ENCODE measurements at places on chromosomes 3 and 15. TPM values are rescaled to one million over a fixed set of nuclear protein-coding genes. Genes with fewer than 3 reads are reported as not detected.

The IGDCC3 gene
- polyA plus RNA-seq = 16.4 TPM

The COL8A1 gene
- polyA plus RNA-seq = 0.24 TPM

The SLC12A1 gene
- 0.57 TPM for polyA plus RNA-seq

The UNC13C gene
- 0.16 TPM for polyA plus RNA-seq

The FGF7 gene
- not detected for polyA plus RNA-seq

The ADGRG7 gene
- polyA plus RNA-seq = not detected

The ZNF80 gene
- not detected for polyA plus RNA-seq

The FOXB1 gene
- polyA plus RNA-seq = 5.4 TPM

The PIERCE2 gene
- polyA plus RNA-seq = 2.6 TPM

The BTLA gene
- polyA plus RNA-seq = not detected

The TUSC7 gene
- polyA plus RNA-seq = not detected

The LOXL1 gene
- polyA plus RNA-seq = 10.3 TPM

The CD96 gene
- polyA plus RNA-seq = 0.09 TPM

The PAK6 gene
- 2.9 TPM for polyA plus RNA-seq

The THAP10 gene
- polyA plus RNA-seq = 4.5 TPM

The MKRN3 gene
- not detected for polyA plus RNA-seq

The IQCH gene
- polyA plus RNA-seq = 1.7 TPM

The ZNF662 gene
- 1.4 TPM for polyA plus RNA-seq

The PRTG gene
- polyA plus RNA-seq = 0.63 TPM

The CRABP1 gene
- polyA plus RNA-seq = 536 TPM

The EXOG gene
- 9.7 TPM for polyA plus RNA-seq

The NUP210 gene
- 13.8 TPM for polyA plus RNA-seq

The MUC13 gene
- not detected for polyA plus RNA-seq

The GLDN gene
- 0.32 TPM for polyA plus RNA-seq

The SERINC4 gene
- polyA plus RNA-seq = not detected

The LRRIQ4 gene
- polyA plus RNA-seq = not detected

The ATP13A4 gene
- polyA plus RNA-seq = not detected

The RLBP1 gene
- polyA plus RNA-seq = not detected

The ZNF860 gene
- 2.7 TPM for polyA plus RNA-seq

The NOX5 gene
- polyA plus RNA-seq = not detected

The ARPP19 gene
- polyA plus RNA-seq = 78.3 TPM

The NR1D2 gene
- 4.6 TPM for polyA plus RNA-seq

The GOLGA6B gene
- polyA plus RNA-seq = not detected

The SPINK8 gene
- not detected for polyA plus RNA-seq

The GRAMD1C gene
- polyA plus RNA-seq = 3.6 TPM

The C2CD4B gene
- 0.31 TPM for polyA plus RNA-seq

The ATP2B2 gene
- polyA plus RNA-seq = 0.42 TPM

The EFCC1 gene
- polyA plus RNA-seq = not detected

The P3H2 gene
- 7.2 TPM for polyA plus RNA-seq

The CEMIP gene
- polyA plus RNA-seq = 0.27 TPM

The IL17RD gene
- 11.9 TPM for polyA plus RNA-seq

The GPR62 gene
- 0.42 TPM for polyA plus RNA-seq

The GUCA1C gene
- polyA plus RNA-seq = not detected

The ZSCAN2 gene
- polyA plus RNA-seq = 45.8 TPM

The SOX14 gene
- polyA plus RNA-seq = 0.39 TPM

The DNAH12 gene
- polyA plus RNA-seq = not detected

The ITIH1 gene
- not detected for polyA plus RNA-seq

The OR5K2 gene
- not detected for polyA plus RNA-seq

The RASSF1 gene
- 9.6 TPM for polyA plus RNA-seq

The TMEM207 gene
- polyA plus RNA-seq = not detected

The TRPM1 gene
- polyA plus RNA-seq = 0.17 TPM

The SEMA3B gene
- 3.3 TPM for polyA plus RNA-seq

The TTLL13 gene
- polyA plus RNA-seq = not detected

Measured in GM23338 (cell line).